GM20000 (cell line): ENCODE measurements at places on chromosomes 6 and 20.
A peak's percentile ranks its signal among the peaks of the same experiment; 100 is the strongest.

GRCh38 chr20:7850775-7851490 lies 89.3 kb downstream of the HAO1 start:
- no peak for DNase-seq

DNA sequence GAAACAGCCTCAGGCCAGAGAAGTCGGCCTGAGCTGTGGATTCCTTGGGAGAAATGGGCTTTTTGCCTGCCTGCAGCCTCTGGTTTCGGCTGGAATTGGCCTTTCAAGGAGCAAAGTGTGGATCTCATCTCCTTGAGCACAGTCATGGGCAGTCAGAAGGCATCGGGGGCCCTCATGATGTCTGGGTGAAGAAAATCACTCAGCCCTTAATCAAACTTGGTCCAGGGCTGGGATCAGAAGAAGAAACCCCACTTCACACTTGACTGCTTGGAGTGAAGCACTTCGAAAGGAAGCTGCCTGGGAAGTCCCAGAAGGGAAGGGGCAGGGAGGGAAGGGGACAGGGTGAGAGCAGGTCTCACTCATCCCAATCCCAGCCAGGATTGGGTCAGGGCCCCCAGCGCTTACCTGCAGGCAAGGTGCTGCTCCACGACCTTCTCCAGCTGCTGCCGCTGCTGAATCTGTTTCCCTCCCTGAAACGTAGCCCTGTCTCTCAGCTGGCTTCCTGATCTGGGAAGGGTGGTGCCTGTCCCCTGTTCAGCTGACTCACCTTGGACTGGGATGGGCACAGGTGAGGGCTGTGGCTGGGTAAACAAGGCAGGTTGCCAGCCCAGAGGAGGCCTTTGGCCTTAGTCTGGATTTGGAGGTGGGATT lies at the start of gene SDCBP2:
SDCBP2 (minus strand) TSS at position 460 of the 651 bp plus-strand sequence. CDS start 8,723 bp downstream, outside the sequence.
- DNase-seq = no peak

DNA sequence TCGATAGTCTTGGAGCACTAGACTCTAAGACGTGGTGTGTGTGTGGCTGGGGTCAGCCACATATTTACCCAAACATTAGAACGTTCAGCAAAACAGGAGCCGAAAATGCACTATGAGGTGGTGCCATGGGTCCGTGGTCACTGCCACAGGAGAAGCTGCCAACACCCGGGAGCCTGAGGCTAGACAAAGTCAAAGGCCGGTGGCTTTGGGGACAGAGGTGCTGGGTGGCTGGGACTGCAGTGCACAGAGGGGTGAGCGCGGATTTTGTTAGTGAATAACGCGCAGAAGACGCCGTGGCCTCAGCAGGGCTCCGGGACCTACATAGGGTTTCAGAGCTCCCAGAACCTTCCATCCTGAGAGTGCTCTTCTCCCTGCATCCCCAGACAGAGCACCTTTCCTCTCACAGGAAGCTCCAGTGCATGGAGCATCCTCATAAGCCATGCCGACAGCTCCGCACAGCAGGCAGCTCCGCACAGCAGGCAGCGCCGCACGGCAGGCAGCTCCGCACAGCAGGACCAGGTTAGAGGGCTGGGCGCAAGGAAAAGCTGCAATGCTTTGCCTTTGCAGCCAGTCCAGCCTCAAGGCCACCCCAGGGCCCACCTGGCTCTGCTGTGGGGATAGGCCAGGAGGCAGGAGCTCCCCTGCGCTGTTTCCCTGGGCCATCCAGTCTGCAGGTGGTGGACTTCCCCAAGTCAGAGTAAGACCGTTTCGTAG lies 304.1 kb downstream of the TAF4 start:
- DNase-seq = no peak

- DNase-seq = no peak
Measured at GRCh38 chr6:4258733-4259132, 123.4 kb upstream of the ECI2 start.

DNA sequence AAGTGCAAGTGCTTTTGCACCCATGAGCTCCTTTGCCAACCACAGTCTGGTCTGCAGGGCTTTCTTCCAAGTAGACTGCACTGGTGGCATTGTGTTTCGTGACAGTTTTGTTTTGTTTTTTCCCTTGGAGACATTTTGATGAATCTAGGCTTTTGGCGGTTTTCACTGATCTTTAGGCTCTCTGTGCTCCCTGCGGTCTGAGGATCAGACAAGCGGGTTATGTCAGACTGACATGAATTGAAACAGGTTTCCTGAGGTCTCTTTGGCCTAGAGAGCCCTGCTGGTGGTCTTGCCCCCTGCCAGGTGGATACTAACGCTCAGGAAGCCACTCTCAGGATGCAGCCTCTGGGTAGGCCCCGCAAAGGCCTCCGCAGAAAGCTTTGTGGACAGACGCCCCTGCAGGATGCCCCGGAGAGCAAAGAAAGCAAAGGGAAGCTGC lies 555.4 kb upstream of the AGPAT4 start:
- DNase-seq = no peak

DNA sequence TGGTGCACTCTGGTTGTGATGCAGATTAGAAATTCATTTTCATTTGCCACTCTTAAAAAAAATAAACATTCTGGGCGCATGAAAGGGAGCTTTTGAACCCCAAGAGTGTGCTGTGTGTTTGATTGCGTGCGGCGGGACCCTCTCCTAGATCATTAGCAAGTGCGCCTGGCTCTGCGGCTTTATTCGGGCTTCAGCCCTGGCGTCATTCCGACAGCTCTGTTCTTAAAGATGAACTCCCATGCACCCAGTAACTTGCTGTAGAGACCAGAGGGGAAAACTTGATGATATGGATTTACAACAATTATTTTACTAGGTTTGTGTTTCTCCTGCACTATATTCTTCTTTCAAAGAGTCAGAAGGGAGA lies 48.9 kb upstream of the ARMC2 start:
- no peak for DNase-seq

GRCh38 chr6:10658910-10659698 lies 35.3 kb downstream of the C6orf52 start:
- no peak for DNase-seq

- peak; percentile 35 for DNase-seq
Measured at GRCh38 chr6:118808793-118809638, 84.9 kb upstream of the ASF1A start.

- DNase-seq = no peak
Measured at GRCh38 chr6:135087803-135088202, 33.2 kb upstream of the HBS1L start.

- DNase-seq = peak; percentile 39
Measured at GRCh38 chr6:41780551-41781365, at the start of gene PRICKLE4. TSS of gene PRICKLE4 (plus strand) at chr6:41780782. CDS start at chr6:41783474, 2,692 bp downstream.

GRCh38 chr6:56187686-56188085 lies 59.7 kb downstream of the COL21A1 start:
- no peak for DNase-seq

DNA sequence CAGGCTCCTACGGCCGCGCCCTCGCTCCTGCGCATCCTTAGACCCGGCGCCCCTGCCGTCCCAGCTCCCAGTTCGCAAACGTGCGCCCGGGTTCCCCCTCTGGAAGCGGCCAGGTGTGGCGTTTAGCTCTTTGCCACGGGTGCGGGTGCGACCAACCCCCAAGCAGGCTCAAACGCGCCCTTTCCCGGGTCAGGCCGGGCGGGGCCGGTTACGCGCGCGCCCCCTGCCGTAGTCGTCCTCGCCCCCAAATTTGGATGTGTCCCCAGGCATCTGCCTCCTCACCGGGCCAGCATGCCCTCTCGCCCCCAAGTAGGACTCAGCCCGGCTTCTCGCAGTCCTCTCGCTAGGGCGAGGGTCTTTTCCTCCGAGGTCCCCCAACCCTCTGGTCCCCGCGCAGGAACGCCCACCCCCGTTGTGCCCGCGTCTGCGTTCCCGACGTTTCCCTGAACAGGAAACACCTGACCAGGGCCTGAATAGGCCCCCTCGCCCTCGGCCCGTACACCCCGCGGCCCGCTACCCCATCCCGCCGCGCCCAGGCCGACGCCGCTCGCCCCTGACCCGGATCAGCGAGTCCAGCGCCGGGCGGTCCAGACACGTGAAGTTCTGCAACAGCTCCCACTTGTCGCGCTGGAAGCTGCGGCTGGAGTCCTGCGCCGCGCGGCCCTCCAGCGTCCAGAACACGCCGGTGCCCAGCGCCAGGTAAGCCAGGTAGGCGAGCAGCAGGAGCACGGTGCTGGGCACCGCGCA lies 520 bp downstream of the KCNK17 start:
- DNase-seq = no peak

DNA sequence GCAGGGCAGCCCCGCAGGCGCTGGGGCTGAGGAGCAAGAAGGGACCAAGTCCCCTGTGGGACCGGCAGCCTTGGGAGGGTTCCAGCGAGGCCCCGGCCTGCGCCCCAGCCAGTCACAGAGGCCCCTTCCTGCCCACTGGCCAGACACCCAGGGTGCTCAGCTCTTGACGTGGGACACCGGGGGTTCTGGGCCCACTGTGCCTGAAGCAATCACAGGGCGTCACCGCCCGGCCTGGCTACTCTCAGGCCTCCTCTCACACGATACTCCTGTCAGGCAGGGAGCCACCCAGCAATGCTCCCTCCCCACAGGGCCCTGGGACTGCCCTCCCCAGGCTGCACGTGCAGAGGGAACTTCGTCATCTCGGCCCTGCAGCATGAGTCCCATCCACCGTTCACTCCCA lies 14.5 kb downstream of the TAF4 start:
- DNase-seq = no peak

DNA sequence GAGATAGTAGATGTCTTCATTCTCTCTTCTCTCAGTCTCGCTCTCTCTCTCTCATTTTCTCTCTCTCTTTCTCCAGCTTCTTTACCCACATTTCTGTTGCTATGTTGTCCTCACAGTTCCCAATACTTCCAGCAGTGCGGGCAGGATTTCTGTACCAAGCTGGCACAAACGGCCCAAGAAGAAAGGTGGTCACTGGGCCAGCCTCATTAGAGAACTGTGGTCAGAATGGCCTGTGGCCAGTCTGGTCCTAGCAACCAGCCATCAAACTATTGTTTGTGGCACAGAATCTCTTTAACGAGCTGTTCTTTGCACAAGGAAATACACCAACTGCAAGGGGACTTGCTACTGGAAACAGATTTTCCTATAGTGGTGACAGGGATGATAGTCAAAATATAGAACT lies 81.3 kb downstream of the SEL1L2 start:
- DNase-seq = no peak

GRCh38 chr6:81612136-81612535 lies 140.3 kb downstream of the TENT5A start:
- no peak for DNase-seq

DNA sequence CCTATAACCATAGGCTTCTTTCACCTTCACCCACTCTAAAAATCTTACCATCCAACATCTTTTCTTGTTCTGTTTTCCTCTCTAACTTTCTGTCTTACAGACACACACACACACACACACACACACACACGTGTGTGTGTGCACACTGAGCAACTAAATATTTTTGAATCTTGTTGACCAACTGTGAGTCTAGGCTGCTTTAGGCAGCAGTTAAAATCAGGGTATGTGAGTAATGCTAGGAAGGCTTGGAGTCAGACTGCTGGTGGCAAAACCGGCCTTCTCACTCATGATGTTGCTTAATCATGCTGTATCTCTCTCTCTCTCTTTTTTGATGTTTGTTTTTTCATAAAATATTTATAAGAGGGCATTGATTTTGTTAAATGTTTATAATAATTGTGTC lies 103.1 kb upstream of the TBX18 start:
- no peak for DNase-seq

DNA sequence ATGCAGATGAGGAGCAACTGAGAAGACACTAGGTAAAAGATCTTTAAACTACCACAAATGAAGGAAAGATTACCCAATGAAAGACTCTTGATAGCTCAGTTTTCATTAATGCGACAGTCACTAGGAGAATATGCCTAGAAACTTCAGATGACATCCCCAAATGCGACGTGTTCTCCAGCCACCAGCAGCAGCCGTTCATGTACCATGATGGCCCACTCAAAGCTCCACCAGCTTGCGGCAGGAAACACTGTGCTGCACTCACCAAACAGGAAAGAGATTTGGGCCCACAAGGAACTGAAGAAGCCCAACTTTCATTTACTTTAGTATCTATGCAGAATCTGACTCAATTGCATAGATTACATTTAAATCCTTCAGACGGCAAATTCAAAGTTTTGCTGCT lies 7.5 kb downstream of the DIDO1 start:
- DNase-seq = no peak

GRCh38 chr6:31128093-31128676 lies 7.9 kb upstream of the CDSN start:
- DNase-seq = peak; percentile 83

GRCh38 chr6:133758815-133759335 lies 130.0 kb upstream of the TCF21 start:
- DNase-seq = no peak

GRCh38 chr6:131400054-131400778 lies 172.8 kb upstream of the ARG1 start:
- DNase-seq = no peak

DNA sequence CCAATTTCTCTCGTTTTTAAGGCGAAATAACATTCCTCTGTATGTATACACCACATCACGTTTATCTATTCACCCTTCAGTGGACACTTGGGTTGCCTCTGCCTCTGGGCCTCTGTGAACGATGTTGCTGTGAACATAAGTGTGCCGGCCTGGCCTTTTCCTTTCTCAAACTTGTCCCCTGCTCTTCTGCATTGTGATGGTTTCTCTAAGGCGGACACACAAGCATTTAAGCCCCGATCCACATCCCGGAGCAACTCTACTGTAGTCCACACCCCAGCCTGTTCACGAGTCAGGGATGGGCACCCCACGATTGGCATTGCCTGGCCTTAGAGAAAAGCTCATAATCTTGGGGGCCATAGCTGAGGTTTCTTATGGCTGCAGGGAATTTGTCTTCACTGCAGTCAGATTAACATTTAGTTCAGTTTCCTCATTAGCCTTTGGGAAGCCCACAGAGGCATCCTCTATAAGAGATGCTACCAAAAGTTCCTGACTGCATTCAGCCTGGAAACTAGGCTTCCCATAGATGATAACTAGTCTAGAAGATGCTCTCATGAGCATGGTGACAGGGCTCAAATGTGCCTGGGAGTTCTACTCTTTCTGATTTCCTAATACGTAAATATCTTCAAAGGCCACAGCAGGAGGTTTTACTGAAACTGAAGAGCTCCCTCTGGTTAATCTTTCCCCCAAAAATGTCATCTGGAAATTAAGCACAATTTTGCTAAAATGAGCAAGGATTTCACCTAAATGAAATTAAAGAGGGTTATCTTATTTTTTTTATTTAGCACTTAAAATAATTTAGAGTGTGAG lies 762 bp downstream of the ZC3H12D start:
- no peak for DNase-seq

- DNase-seq = no peak
Measured at GRCh38 chr6:14863902-14864850, 381.7 kb upstream of the JARID2 start.

GRCh38 chr20:30485331-30486102 lies 771.9 kb upstream of the DEFB115 start:
- DNase-seq = peak; percentile 16

- DNase-seq = no peak
Measured at GRCh38 chr20:57614490-57615444, 5.5 kb downstream of the ZBP1 start.

DNA sequence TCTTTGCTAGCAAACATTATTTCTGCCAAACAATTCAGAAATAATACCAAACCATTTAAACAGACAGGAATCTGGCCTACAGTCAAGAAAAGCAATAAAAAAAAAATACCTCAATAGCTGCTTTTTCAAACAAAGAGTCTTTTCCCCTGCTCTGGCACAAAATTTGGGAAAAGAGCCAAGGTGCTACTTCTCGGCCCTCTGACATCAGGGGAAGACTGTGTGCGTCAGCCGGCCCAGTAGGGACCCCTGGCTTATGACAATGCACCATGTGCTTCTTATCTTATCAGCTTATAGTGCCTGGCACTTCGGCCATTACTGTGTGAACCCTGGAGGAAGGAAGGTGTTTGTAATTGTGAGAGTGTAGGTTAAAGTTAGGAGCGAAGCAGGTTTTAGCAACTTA lies 89.4 kb downstream of the PDE10A start:
- no peak for DNase-seq
